Tibial nerve (tissue), 4 donors: ENCODE measurements at places on chromosomes 1 and 21. TPM values are rescaled to one million over a fixed set of nuclear protein-coding genes. Genes with fewer than 3 reads are reported as not detected.

- no peak overlapping the region for H3K27ac ChIP-seq
- H3K27me3 ChIP-seq, result no peaks in the 10 kb centered on the region
- no peak overlapping the region for H3K4me3 ChIP-seq
Observed at GRCh38 chr21:34200288-34200905, 127.0 kb downstream of the MRPS6 start.

- no peaks in the 10 kb centered on the region for H3K27me3 ChIP-seq
- peaks cover 49% of the 10 kb centered on the region for H3K4me1 ChIP-seq
- no peak overlapping the region for H3K4me3 ChIP-seq
- peak overlapping the region; percentile 88 for H3K27ac ChIP-seq
- no peaks in the 10 kb centered on the region for H3K36me3 ChIP-seq
Observed at GRCh38 chr1:18951416-18951815, 5.1 kb downstream of the IFFO2 start.

GRCh38 chr1:80755944-80756343 lies 1044.8 kb upstream of the ADGRL2 start:
- no peaks in the 10 kb centered on the region for H3K4me1 ChIP-seq
- no peak overlapping the region for H3K4me3 ChIP-seq
- no peak for DNase-seq
- H3K27me3 ChIP-seq, result no peaks in the 10 kb centered on the region

GRCh38 chr21:28828021-28828420 lies 164.7 kb downstream of the LTN1 start:
- H3K36me3 ChIP-seq, result no peaks in the 10 kb centered on the region
- H3K4me1 ChIP-seq, result peaks cover 9% of the 10 kb centered on the region
- no peaks in the 10 kb centered on the region for H3K27me3 ChIP-seq

DNA sequence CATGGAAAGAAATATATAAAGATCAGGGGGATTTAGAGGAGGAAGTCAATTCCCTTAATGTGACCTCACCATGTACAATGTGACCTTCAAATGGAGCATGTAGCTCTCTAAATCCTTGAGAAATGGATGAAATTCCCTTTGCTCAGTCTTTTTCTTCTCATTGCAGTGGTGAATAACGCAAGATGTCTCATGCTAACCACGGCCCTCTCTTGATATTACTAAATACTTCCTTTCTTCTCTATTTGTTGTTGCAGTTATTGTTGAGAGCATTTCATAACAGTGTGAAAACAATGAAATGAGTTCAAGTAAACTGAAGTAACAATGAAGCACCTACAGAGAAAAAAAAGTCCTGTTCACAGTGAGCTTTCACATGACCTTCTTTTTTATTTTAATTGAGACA lies 55.6 kb downstream of the ZNF281 start:
- H3K36me3 ChIP-seq, result no peaks in the 10 kb centered on the region
- no peaks in the 10 kb centered on the region for H3K27me3 ChIP-seq
- H3K4me3 ChIP-seq, result no peak overlapping the region
- no peaks in the 10 kb centered on the region for H3K4me1 ChIP-seq
- no peak for DNase-seq
- H3K27ac ChIP-seq, result no peak overlapping the region

- peaks cover 27% of the 10 kb centered on the region for H3K4me1 ChIP-seq
- H3K4me3 ChIP-seq, result peak overlapping the region; percentile 70
- H3K36me3 ChIP-seq, result no peaks in the 10 kb centered on the region
- no peaks in the 10 kb centered on the region for H3K27me3 ChIP-seq
- DNase-seq, result no peak
Observed at GRCh38 chr1:154999571-155000410, 2.8 kb upstream of the ZBTB7B start.

DNA sequence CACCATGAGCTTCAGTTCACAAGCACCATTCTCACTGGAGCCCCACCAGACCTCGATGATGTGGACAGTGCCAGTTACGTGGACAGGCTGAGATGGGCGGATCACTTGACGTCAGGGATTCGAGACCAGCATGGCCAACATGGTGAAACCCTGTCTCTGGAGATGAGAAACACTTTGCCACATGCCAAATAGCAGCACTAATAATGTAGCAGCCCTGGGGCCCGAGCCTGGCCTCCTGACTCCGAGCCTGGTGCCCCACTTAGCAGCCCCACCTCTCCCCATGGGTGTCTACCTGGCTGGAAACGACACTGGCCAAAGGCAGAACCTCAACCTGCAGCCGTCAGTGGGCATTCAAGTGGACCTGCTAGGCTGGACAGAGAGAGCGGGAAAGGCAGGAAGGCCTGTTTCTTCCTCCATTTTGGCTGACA lies 129.1 kb downstream of the TOMM20 start:
- H3K27ac ChIP-seq, result no peak overlapping the region
- peaks cover 26% of the 10 kb centered on the region for H3K4me1 ChIP-seq
- H3K36me3 ChIP-seq, result no peaks in the 10 kb centered on the region
- no peak for DNase-seq
- H3K27me3 ChIP-seq, result no peaks in the 10 kb centered on the region
- H3K4me3 ChIP-seq, result no peak overlapping the region

DNA sequence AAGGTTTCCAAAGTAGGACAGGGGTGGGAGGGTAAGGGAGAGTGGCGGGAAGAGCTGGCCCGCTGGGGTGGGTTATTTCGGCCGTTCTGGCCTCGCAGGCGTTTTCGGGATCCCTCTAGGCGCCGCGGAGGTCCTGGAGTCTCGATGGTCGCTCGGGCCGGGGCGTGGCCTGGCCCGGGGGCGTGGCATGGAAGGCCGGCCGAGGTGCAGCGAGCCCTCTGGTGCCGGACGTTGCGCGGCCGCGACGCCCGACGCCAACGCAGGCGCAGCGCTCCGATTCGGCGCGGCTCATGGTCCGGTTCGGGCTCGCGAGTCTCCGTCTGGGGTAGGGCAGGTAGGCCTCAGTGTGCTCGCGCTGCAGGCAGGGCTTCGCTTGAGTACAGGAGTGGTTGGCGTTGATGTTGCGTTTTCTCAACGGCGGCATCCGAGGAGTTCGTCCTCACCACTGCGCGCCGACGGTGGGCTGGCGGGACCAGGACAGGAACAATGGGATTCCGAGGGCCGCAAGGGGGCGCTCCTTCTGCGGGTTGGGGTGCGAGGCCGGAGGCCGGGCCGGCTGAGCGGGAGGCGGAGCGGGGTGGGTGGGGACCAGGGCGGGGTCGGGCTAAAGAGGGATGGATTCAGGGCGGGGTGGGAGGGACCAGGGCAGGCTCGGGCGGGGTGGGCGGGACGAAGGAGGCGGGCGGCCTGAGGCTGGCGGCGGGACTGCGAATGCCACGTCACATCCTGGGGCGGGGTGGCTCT lies at the start of gene PGBD2:
Gene PGBD2 (plus strand): TSS at position 227 of the 744 bp plus-strand sequence. CDS start 7,628 bp downstream, outside the sequence.
- H3K27me3 ChIP-seq, result no peaks in the 10 kb centered on the region
- peaks cover 21% of the 10 kb centered on the region for H3K4me1 ChIP-seq
- peak within 1 kb of the TSS; percentile 78 for H3K27ac ChIP-seq
- peak; percentile 89 for DNase-seq

DNA sequence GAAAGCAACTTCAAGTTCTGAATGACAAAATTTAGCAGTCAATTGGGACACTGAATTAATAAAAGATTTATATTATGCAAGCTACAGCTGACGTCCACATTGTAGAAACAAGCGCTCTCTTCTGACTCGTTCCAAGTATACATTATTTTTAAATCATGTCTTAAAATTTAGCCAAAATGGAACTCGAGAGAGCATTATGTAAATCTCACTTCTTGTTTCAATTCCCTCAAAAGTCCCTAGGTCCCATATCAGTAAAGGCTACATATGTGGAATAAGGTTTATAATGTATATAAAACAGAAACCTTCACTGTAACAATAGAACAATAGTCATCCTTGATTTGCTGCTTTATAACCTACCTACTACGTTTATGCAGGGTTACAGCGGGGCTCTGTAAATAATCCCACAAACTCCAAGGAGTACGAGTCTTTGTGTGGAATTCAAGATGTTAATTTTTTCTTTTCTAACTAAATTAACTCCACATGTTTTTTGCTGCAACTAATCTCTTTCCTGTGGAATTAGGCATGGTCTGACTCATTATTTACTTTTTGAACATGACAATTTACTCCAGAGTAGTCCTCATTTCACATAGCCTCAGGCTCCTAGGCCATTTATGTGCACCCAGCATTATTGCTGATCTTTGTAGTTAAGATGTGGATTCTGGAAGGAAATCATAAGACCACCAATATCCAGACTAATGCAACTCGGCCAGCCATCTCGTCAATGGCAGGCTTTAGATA lies 785.1 kb downstream of the LTN1 start:
- H3K27ac ChIP-seq, result no peak overlapping the region
- no peaks in the 10 kb centered on the region for H3K27me3 ChIP-seq
- H3K4me1 ChIP-seq, result no peaks in the 10 kb centered on the region
- H3K36me3 ChIP-seq, result no peaks in the 10 kb centered on the region

GRCh38 chr1:225114354-225114990 lies 185.0 kb downstream of the DNAH14 start:
- H3K4me3 ChIP-seq, result no peak overlapping the region
- no peaks in the 10 kb centered on the region for H3K4me1 ChIP-seq
- no peaks in the 10 kb centered on the region for H3K27me3 ChIP-seq
- DNase-seq, result no peak
- H3K27ac ChIP-seq, result no peak overlapping the region
- H3K36me3 ChIP-seq, result no peaks in the 10 kb centered on the region

DNA sequence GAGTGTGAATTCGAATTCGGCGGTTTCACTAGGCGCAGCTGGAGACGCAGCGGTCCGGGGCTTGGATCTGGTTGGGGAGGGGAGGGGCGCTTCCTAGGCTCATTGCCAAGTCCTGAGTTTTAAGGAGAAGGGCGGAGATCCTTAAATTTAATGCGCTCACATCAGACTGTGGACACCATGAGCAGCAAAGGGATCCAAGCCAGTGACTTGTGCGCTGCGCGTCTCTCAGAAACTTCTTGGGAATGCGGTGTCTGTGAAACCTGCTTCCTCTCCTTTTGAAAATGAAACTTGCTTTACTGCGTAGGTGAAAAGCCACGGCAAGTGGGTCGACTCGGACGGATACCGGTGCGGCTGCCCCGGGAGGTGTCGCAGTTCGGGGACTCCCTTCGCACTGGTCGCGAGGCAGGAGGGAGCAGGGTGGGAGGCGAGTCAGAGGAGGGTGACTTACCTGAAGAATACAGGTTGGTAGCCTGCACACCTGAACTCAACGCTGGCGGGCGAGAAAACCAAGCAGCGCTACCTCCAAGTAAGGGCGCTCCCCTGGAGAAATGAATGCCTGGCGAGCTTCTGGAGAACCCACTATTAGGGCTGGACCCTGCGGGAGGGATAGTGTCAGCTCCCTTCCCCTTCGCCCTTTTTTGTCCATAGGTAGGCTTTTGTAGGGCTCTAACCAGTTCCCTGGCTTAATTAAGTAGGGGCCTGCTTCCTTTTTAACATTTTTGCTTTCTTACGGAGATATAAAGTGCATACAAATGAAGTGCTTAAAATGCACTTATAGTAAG lies 992 bp downstream of the TENT5C start:
- no peaks in the 10 kb centered on the region for H3K4me1 ChIP-seq
- H3K36me3 ChIP-seq, result no peaks in the 10 kb centered on the region
- DNase-seq, result peak; percentile 37
- H3K27ac ChIP-seq, result peak overlapping the region; percentile 83

DNA sequence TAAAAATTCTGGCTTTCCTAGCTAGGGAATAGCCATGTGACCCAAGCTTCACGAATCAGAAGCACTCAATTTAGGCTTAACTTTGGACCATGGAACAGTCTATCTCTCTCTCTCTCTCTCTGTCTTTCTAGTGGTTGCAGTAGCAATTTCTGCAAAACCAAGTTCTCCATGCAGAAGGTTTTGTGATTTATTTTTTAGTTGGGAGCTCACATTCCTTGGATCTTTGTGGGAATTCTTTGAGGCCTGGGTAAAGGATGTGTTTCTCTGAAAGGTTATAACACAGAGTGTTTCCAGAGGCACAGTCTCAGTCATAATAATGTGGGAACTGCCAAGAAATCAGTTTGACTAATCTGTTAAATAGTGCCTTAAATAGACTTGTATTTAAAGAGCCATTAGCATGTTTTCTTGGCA lies 112.3 kb upstream of the COL11A1 start:
- H3K4me1 ChIP-seq, result no peaks in the 10 kb centered on the region
- no peak overlapping the region for H3K4me3 ChIP-seq
- no peaks in the 10 kb centered on the region for H3K27me3 ChIP-seq

DNA sequence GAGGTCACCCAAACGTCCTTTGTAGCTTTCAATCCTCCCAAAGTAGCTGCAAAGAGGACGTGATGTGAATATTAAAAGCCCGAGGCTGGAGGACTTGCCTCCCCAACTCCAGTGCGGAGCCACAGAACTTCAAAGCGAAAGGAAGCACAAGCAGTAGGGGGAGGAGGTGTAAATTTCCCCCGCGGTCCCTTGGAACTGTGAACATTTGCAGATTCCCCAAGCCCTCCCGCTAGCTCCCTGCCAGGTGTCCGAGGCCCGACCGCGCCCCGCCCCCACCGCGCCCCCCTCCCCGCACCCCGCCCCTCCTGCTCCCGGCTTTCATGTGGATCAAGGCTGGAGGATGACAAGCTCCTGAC lies 41.5 kb upstream of the HAO2 start:
- peak overlapping the region; percentile 12 for H3K4me3 ChIP-seq
- H3K27ac ChIP-seq, result no peak overlapping the region
- no peaks in the 10 kb centered on the region for H3K4me1 ChIP-seq
- H3K36me3 ChIP-seq, result no peaks in the 10 kb centered on the region
- H3K27me3 ChIP-seq, result no peaks in the 10 kb centered on the region

DNA sequence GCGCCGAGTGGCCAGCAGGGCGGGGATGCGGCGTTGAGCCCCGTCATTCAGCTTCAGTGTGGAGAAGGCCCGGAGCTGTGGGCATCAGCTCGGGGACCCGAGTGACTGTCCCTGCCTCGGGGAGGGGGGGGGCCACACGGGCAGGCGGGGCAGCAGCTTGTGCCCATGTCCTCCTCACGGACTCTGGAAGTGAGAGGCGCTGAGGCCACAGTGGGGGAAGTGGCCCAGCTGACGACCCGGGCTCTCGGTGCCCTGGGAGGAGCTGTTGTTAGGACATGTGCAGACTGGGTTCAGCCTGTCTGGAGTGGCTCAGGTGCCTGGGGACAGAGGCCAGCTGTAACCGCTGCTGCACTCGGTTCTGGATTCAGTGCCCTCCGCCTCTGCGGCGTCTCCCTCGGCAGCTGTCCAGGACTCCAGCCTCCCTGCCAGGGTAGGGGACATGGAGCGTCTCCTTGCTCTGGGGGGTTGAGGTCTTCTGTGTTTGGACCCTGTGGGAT lies 71.1 kb downstream of the SKI start:
- no peaks in the 10 kb centered on the region for H3K27me3 ChIP-seq
- DNase-seq, result no peak
- peaks cover 63% of the 10 kb centered on the region for H3K4me1 ChIP-seq
- H3K4me3 ChIP-seq, result no peak overlapping the region
- peaks cover 2% of the 10 kb centered on the region for H3K36me3 ChIP-seq

DNA sequence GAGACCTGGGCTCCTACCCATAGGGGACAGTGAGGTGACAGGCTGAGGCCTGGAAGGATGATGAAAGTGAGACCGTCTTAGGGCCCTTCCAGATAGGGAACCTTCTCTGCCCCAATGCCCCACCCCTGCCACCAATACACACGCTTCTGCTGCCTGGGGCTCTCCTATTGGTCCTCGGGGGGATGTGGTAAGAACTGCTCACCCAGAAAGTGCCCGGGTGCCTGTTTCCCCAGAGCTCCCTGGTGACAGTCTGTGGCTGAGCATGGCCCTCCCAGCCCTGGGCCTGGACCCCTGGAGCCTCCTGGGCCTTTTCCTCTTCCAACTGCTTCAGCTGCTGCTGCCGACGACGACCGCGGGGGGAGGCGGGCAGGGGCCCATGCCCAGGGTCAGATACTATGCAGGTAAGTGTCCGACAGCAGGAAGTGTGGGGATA lies 948 bp downstream of the SEMA4A start:
- no peaks in the 10 kb centered on the region for H3K36me3 ChIP-seq
- H3K27me3 ChIP-seq, result no peaks in the 10 kb centered on the region
- no peak for DNase-seq

GRCh38 chr1:47522935-47523834 lies 85.3 kb downstream of the FOXD2 start:
- H3K4me3 ChIP-seq, result no peak overlapping the region
- no peak overlapping the region for H3K27ac ChIP-seq
- no peaks in the 10 kb centered on the region for H3K36me3 ChIP-seq
- no peak for DNase-seq
- H3K27me3 ChIP-seq, result no peaks in the 10 kb centered on the region
- H3K4me1 ChIP-seq, result peaks cover 16% of the 10 kb centered on the region

The LHX8 gene
- not detected for total RNA-seq

The OLFML2B gene
- total RNA-seq, result 21.1 TPM

The KRTAP19-3 gene
- total RNA-seq, result not detected

The SPRR2G gene
- total RNA-seq, result not detected
